ACHN (cell line): ENCODE measurements at places on chromosomes 2 and 18.

GRCh38 chr2:60303680-60304079 is 249.8 kb downstream of the BCL11A start:
- no peak for DNase-seq

DNA sequence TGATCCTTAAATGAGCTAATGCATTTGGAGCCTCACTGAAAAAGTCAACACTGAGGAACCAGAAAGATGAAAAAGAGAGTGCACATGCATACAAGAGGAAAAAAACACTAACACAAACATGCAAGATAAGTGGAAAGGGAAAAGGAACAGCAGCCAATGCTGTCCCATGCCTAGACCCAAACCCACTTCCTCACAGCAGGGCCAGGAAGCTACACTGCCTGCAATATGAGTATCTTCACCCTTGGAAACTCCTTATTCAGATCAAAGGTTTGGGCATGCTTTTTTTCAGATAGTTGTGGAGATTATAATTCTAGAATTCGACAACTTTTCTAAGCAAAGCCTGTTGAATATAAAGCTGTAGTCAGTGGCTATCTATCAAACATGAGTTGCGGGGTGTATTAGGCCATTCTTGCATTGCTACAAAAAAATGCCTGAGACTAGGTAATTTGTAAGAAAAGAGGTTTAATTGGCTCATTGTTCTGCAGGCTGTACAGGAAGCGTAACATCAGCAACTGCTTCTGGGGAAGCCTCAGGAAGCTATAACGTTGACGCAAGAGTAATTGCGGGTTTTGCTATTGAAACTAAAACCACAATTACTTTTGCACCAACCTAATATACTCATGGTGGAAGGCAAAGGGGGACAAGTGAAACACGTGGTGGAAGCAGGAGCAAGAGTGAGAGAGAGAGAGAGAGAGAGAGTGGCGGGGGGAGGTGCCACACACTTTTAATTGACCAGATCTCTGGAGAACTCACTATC is 138.2 kb downstream of the MBD2 start:
- no peak for DNase-seq

DNA sequence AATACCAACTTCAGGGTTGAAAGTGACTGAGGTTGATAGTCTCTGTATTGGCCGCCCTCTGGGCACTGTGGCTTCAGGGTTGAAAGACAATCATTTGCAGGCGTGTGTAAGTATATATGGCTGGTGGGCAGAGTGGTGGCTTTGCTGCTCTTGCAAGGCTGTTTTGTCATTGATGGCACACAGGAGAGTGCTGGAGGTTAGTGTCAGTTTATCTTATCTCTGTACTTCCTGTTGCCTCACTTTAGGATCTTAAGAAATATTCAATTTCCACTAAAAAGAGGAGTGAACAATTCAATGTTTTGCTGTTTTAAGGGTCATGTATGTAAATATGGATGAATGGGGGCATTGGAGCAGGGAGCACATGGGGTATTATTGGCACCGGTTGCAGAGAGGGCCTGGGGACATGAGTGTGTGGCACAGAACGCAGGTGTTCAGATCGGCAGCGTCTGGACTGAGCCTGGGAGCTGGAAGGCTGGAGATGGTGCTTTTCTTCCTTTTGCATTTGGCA is 51.5 kb downstream of the NCK2 start:
- no peak for DNase-seq

- DNase-seq, result no peak
Observed at GRCh38 chr2:236679884-236680860, 110.5 kb downstream of the ACKR3 start.

DNA sequence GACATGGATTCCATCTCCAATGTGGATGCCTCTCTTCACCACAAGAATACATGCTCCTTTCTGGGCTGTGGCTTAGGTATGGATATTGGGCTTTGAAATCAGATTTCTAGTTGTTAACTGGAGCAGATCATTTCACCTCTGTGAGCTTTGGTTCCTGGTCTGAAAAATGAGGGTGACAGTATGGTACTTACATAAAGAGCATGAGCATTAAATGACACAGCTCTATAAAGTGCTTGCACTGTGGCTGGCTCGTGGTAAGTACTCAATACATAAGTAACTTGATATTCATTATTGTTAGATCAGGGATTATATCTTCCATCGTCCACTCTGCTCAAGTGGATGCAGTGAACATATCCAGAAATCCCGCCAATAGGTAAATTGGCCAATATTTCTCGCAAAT is 33.4 kb downstream of the ARHGAP25 start:
- DNase-seq, result no peak

DNA sequence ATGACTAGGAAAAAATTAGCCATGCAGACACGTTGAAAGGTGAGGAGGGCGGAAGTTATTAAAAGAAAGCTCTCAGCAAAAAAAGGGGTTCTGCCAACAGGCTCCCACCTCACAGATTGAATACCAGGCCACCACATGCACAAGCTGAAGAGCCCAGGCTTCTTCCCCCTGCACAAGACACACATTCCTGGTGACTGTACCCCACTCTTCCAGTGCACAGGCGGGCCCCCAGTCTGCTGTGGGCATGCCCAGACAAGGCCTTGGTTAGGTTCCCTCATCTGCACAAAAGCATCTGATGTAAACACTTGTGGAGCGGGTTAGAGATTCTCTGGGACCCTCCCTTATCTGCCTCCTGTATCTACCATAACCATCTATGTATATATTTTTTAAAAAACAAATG is 81.7 kb downstream of the AGPS start:
- no peak for DNase-seq

GRCh38 chr2:12637754-12638153 is 79.0 kb upstream of the TRIB2 start:
- DNase-seq, result no peak

- DNase-seq, result no peak
Observed at GRCh38 chr2:214651451-214651850, 158.0 kb downstream of the BARD1 start.

DNA sequence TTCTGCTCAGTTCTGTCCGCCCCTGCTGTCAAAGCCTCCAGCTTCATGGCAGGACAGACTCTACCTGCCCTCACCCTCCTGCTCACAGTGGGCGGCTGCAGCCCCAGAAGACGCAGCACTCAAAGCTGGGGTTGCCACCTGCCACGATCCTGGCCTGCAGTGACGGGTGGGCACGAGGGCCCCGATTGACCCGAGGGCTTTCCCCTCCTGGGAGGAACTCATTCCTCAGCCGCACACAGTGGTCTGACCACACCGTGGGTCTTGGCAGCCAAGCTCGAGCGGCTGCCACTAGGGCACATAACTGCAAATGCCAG is 47.1 kb downstream of the HS6ST1 start:
- DNase-seq, result no peak

GRCh38 chr2:69299772-69300516 is 87.1 kb downstream of the GFPT1 start:
- DNase-seq, result no peak

GRCh38 chr18:60549338-60549960 is 176.9 kb upstream of the MC4R start:
- peak; percentile 78 for DNase-seq

DNA sequence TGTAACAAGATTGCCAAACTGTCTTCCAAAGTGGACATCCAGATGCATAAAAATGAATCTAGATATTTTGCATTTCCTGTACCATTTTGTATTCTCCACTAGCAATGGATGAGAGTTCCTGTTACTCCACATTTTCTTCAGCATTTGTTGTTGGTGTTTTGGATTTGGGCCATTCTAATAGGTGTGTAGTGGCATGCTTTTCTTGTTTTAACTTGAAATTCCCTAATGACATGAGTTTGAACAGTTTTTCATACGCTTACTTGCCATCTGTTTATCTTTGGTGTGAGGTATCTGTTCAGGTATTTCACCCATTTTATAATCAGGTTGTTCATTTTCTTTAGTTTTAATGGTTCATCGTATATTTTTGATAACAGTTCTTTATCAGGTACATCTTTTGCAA is 73.9 kb downstream of the UBE2E3 start:
- no peak for DNase-seq

DNA sequence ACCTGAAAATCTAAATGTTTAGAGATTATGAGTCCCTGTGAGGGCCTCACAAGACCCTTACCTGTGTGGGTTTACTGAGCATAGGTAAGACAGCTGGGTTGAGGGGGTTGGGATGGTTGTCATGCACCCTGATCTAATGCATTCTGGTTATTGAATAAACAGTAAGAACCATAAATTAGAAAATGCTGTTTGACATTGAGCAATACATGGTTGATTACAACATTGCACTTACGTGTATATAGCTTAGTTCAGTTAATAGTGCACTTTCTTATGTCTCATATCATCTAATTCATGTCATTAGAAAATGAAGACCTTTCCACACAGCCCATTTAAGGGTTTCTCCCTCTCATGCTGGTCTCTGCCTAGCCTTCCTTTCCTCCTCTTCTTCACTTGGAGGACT is 253.5 kb upstream of the ATP5MC3 start:
- no peak for DNase-seq

- DNase-seq, result no peak
Observed at GRCh38 chr2:727071-727470, 49.9 kb upstream of the TMEM18 start.

DNA sequence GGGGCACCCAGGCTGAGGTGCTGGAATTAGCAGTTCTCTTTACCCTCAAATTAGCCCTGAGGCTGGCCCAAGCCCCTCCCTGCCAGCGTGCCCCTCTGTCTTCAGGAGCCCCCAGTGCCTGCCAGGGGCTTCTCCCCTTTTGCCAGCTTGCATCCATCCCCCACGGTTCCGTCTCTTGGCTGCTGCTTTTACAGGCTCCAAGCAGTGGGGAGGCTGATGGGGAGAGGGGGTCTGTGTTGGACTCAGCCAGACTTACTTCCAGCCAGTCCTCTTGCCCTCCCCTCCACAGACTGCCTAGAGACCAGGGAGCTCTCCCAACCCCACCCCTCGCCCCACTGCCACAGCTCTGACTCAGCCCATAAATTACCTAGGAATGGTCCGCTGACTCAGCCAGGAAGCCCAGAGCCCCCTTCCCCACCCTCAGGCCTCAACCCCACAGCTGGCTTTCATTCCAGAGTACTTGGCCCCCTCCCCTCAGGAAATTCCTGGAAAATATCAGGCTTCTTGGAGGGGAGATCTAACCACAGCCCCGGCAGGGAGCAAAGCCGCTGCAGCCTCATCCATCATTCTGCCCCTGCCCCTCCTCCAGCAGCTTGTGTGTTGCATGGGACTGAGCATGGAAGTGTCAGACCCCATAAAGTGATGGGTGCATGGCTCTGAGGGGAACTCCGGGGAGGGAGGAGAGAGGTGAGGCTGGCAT is 184.6 kb downstream of the ZFP36L2 start:
- DNase-seq, result peak; percentile 89

DNA sequence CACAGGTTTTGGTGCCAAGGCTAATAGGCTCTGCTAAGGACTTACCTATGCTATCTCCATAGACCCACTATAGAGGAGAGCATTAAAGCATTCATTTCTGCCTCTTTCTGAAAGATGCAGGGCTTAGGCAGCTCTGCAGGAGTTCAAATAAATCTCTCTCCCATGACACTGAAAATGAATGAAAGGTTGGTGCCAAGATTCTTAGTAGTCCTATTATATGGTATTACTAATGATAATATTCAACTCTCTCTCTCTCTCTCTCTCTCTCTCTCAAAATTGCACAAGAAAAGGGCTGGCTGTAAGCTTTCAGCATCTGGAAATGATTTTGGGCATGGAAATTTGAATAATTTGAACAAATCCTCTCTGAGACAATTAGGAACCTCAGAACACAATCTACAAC is 433.7 kb downstream of the MBD2 start:
- no peak for DNase-seq

DNA sequence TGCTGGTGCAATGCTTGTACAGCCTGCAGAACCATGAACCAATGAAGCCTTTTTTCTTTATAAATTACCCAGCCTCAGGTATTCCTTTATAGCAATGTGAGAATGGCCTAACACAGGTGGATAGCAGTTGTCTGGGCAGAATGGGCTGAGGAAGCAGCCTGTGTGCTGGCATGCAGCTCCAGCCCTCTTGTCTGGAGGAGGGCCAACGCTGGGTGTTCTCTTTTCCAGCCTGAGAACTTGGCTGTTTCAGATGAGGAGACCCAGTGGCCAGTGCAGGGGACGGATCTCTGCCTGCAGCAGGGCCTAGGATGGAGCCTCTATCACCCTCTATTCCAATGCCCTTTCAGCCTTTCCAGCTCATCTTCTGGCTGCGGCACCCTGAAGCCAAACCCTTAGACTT is 58.8 kb downstream of the CTIF start:
- no peak for DNase-seq

- DNase-seq, result no peak
Observed at GRCh38 chr2:127776122-127776780, 34.7 kb downstream of the WDR33 start.

GRCh38 chr2:122749405-122749804 is 994.0 kb downstream of the TSN start:
- DNase-seq, result no peak

GRCh38 chr18:2400701-2401196 is 170.6 kb downstream of the METTL4 start:
- DNase-seq, result no peak

- DNase-seq, result peak; percentile 92
Observed at GRCh38 chr2:219142329-219142728, 18.3 kb downstream of the NHEJ1 start.

DNA sequence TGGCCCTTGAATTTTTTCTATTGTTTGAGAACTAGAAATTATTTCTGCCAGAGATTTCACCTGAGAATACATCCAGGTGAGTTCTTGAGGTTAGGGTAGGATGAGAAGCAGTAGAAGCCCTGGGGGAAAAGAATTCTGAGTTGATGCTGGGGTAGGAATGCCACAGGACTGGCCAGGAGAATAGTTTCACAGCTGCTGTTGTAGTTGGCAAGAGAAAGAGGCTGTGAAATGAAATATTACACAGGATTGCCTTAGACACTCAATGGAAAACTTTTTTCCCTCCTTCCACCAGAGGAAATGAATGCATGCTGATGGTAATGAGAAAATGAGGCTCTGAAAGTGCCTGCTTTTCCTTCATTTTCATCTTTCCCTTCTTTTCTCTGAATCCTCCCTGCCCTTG is 54.6 kb downstream of the PRKCE start:
- DNase-seq, result no peak

GRCh38 chr2:220036431-220036830 is 409.0 kb downstream of the SLC4A3 start:
- no peak for DNase-seq

DNA sequence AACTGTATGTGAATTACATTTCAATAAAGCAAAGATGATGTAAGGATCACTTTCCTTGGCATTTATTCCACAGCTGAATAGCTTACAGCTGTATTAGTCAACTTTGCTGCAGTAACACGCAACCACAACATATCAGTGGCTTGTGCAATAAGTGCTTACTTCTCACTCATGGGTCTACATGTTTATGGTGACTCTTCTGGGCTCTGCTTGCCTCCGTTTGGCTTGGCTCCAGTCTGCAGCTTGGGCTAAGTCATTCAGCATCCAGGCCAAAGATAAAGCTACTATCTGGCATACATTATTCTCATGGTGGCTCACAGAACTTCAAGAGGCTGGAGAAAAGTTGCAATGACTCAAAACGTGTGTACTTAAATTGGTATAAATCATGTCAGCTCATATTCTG is 355.0 kb downstream of the RNF144A start:
- no peak for DNase-seq
